ENCODE measurements at places on chromosomes 1 and 21.

GRCh38 chr1:54645806-54646676, 4.5 kb downstream of the MROH7 start:
- DNase-seq, result no peak

DNA sequence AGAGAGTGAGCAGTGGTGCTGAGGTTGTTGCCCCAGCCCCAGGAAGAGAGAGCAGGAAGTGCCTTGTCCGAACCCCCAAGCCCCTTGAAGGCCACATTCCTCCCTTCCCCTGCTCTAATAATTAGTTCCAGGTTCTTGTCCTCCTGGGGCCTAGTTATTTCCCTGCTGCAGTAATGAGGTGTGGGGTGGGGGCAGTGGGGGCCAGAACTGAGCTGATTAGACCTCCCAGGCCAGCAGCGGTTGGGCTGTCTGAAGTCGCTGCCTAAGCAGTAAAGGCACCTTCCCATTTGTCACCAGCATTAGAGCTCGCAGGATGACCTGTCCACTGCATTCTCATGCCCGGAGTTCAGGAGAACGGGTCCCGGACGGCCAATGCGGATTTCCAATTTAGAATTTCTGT, 186.5 kb upstream of the CSF3R start:
- no peak for DNase-seq

DNA sequence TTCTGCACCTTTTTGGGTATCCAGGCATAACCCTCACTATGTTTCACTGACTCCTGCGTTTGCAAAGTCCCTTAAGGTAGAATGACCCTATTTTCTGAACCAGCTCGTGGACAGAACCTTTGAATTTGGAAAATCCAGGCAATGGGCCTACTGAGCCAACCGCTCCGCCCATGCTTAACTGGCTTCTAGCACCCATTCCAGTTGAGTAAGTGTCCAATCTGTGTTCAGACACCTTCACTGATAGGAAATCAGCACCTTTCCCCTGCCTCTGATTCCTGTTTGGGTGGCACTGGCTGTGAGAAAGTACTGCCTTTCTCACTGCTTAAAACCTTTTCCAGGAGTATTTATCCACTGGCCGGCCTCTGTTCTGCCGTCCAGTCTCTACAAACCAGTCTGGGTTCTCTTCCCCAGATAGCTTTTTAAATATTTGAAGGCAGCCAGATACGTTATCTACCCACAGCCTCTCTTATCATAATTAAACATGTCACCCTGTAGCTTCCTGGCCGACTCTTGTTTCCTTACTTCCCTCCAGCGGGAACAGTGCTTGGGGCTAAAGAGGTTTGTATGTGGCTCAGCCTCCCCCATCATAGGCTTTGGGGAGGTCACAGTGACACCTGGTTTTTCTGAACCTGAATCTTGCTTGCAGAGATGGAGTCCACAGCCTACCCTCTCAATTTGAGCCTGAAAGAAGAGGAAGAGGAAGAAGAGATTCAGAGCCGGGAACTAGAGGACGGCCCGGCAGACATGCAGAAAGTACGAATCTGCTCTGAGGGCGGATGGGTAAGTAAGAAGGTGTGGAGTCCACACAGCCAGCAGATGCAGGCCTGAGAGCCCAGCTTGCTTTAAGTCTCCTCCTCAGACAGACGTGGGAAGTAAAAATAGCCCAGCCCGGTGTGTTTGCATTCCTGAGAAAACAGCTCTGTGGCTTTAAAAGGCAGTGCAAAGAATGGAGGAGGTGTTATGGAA, 1.3 kb downstream of the POGK start:
- no peak for DNase-seq

GRCh38 chr1:28865997-28866650, 48.2 kb upstream of the EPB41 start:
- DNase-seq, result no peak

DNA sequence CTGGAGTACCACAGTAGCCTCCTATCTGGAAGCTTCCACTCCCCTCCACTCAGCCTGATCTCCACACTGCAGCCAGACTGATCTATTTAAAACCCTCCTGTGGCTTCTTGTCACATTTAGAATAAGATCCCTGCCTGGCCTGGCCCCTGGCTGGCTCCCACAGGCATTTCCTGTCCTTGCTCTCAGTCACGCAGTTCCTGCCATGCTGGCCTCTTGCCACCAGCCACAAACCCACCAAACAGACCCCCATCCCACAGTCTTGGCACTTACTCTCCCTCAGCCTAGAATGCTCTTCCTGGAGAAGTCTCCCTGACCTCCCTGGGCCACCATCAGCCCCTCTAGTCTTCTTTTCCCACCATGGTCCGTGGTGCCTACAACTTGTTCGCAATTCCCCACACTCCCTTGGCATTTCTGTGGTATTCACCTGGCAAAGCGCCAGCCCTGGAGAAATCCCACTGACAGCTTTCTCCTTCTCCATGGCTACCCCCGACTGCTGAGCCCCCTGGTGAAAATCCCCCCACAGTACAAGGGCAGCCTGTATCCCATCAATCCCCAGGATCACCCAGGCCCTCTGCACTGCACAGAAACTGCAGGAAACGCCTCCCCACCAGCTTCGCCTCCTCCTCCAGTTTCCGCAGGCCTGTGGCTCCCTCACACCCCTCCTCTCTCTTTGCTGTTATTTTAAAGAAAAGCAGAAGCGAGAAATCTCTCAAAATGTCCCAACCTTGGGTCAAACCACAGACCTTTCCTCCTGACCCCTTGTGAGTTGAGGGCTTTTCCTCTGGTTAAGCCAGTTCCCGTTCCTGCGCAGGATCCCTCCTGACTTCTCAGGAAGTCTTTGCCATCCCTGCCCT, 94.5 kb downstream of the SYT2 start:
- peak; percentile 59 for DNase-seq

DNA sequence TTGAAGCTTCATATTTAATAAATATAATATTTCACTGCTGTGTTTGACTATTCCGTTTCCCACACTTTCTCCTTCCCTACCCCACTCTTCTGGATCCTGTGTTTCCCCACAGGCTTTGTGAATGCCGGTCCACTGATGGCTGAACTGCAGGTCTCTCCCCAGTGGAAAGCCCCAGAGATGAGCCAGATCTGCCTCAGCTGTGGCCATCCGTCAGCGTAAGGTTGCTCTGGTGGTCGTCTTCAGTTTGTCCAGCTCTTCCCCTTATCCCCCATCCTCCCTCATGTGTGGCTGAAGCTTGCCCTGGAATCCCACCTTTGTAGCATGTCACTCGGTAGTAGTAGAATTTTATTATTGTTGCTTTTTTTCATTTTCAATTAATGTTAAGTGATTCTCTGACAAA, 11.4 kb downstream of the SMAP2 start:
- DNase-seq, result peak; percentile 72

DNA sequence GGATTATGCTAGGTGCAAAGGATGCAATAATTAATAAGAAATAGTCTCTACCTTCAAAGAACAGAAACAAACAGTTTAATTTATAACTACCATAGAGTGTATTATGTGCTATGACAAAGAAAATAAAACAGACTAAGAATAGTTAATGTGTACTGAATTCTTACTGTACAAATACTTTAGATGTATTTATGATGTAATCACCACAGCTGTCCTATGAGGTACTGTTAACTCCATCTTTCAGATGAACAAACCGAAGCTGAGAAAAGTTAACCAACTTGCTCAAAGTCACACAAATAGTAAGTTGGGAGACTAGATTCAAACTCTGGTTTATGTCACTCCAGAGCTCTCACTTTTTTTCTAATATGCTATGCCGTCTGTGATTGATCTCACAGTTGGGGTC, 77.0 kb upstream of the FGGY start:
- DNase-seq, result no peak

- DNase-seq, result no peak
Observed at GRCh38 chr1:116182019-116182714, 71.0 kb downstream of the MAB21L3 start.

- DNase-seq, result no peak
Observed at GRCh38 chr1:57719274-57719673, 295.4 kb upstream of the DAB1 start.

DNA sequence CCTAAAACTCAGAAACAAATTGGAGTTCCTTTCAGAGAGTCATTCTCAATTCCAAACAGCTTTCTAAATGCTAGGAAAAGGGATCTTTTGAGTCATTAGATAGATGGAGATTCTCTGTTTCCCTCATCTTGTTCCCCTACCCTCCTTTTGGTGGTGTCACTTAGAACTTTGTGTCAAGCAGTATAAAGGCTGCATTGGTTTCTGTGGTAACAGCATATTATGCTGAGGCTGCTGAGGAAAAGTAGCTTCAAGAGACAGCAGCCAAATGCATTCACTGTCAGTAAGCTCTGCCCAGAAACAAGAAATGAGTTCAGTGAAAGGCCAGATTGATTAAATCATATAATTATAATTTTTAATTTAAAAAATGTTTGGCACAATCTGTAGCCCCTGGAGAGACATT, 144.1 kb downstream of the LRRC40 start:
- DNase-seq, result no peak

- no peak for DNase-seq
Observed at GRCh38 chr1:28782011-28782410, 30.0 kb upstream of the OPRD1 start.

DNA sequence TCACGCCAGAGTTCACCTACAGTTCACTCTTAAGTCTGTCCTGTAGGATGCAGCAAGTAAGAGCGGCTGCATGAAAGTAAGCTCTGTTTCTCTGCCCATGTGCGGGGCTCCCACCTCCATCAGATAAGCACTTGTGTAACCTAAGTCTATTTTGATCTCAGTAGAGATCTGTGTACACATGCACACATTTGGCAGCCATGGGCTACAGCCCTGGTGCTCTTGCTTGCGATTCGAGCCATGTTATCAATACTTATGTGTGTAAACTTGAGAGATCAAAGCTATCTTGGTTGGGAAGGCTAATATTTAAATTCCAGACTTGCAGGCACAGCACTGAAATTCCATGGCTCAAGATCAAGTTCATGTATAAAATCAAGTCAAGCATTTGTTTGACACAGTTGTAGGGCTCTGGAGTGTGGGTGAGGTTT, 244.7 kb upstream of the FGGY start:
- no peak for DNase-seq

GRCh38 chr21:17501107-17502006, 11.5 kb upstream of the CXADR start:
- no peak for DNase-seq

- DNase-seq, result no peak
Observed at GRCh38 chr1:113963281-113963906, 15.9 kb upstream of the OLFML3 start.

DNA sequence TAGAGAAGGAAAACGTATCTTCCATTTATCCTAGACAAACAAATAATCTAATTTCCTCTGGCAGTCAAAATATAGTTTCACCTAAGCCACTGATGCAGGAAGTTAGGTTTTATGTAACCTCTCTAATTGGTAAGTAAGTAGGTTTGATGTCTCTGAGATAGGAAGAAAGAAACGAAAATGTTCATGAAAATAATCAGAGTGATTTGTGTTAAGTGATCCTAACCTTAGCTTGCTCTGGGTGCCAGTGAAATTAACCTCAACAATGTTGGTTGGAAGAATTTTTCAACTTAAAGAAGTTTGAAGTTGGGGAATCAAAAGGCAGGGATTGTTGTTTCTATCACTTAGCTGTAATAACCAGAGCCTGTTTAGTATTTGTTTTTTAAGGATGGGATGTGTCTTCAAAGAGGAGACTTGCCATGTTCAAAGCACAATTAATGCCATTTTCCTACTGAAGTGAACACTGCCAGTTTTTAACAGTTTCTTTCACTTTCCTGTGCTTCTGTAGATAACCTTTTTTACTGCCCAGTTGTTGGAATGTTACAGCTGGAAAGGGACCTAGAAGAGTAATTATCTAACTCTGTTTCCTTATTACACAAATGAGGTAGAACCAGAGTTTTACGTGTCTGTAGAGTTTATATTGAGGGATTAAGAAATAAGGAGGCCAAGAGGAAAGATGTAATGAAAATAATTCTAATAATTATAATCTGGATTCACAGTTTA, 18.4 kb downstream of the HIPK1 start:
- DNase-seq, result no peak

- DNase-seq, result no peak
Observed at GRCh38 chr1:180261524-180262155, 31.6 kb downstream of the LHX4 start.

DNA sequence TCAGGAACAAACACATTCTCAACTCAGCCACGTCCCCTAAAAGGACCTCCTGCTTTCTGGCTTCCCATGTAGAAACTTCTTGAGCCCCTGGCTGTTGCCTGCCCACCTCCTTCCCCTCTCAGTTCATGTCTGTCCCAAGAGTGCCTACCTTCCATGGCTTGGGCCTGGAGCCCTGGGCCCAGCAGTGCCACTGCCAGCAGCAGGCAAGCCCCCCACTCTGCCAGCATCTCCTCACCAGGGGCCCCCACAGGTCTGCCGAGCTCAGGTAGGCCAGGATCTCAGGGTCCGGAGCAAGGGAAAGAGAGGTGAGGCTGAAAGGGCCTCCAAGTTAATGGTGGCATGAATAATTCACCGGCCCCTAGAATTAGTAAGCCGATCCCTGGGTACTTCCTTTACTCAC, at the start of gene CDCP2:
TSS of gene CDCP2 (minus strand) at position 305 of the 400 bp plus-strand sequence. CDS start at position 227, 78 bp downstream.
- DNase-seq, result no peak

DNA sequence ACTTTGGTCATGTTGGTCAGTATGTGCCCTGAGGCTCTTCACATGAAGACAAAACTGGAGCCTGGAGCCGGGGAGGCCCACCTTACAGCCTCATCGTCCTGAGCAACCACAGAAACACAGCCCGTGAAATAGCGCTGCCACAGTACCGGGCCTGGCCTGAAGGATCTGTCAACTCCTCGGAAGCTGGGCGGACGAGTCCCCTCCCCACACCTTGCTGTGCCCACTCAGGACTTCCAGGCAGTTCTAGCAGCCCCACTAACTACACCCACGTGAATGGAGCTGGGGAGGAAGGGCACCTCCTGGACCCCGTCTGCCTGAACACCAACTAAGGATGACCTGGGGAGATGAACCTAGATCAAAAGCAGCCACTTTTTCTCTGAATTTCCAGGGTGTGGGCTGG, 24.7 kb downstream of the SDE2 start:
- DNase-seq, result peak; percentile 54

DNA sequence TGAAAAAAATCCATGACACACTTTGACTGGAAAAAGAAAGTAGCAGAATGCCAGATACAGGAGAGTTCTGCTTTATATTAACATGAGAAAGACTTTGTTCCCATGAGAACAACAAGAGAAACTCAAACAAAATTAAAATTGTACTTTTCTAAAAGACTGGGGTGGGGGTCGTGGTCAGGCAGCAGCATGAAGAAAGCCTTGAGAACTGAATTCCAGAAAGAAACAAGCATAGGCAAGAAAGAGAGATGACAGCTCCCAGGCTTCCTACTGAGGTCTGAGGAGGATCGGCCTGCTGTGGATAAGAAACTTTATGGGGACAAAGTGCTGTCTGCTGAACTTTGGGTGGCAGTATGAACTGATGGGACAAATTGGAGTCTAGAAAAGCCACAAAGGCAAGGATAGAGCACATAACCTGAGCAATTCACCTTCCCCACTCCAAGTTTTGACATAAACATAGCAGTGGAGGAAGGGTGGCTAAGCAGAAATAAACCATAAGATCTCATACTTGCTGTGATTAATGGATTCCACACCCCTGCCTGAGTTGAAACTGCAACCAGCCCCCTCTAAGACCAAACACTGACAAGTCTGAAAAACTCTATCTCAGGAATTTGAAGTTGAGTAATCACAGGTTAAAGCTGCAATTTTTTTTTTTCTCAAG, 43.7 kb downstream of the COL6A1 start:
- DNase-seq, result no peak

Data from activated effector memory CD4-positive, alpha-beta T cell treated with anti-CD3 and anti-CD28 coated beads, Interleukin-2, amount 50 U/mL, for 16 hours (primary cell).